ENCODE measurements at places on chromosomes 12 and 14.

- peak; percentile 13 for DNase-seq
These were observed 34.8 kb downstream of the DIO3 start for GRCh38 chr14:101595887-101596721.

DNA sequence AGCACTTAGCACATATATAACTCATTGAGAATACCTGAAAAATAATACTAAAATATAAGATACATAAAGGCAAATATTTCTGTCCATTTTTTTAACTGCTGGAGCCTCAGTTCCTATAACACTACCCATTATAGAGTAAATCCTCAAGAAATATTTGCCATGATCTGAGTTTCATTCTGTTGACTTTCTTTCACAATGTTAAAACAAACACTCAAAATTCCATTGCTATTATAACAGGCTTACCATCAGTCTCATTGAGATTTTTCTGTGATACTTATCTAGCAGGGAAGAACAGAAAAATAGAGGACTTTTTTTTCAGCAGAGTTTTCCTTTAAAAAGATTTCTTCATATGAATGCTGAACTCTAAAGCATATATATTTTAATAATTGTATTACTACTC lies 24.5 kb downstream of the LMO3 start:
- no peak for DNase-seq

- no peak for DNase-seq
These were observed 59.7 kb downstream of the DAO start for GRCh38 chr12:108939594-108939993.

DNA sequence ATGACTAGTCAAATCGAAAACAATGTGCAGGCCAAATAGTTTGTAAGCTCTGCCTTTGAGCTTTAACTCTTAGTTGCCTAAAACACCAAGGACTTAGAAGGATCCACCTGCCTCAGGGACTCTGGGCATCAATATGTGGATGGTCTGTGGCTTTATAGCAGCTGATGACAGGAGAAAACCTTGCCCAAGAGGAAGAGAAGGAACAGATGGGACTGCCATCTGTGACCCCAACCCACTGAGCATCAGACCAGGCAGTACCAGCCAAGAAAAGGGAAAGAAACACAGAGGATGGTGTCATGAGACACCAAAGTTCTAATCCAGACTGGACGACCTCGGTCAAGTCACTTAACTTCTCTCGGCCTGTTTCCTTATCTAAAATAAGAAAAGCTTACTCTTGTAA lies 12.7 kb downstream of the TGFB3 start:
- no peak for DNase-seq

DNA sequence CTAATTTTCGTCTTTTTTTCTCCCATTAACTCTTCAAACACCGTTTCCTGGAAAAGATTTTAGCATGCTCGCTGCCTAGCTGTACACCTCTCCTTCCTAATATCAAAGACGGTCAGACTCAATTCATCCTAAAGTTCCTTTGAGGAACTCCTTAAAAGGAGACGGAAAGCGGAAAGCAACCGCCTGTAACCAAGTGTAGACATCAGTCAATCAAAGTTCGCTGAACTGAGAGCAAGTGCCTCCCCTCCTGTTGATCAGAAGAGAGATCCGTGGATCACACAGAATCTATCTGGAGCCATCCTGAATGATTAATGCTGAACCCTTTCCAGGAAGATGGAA lies 412 bp upstream of the TEP1 start:
- DNase-seq = no peak

- no peak for DNase-seq
These were observed 1.4 kb upstream of the FOXN3 start for GRCh38 chr14:89418452-89418851.

DNA sequence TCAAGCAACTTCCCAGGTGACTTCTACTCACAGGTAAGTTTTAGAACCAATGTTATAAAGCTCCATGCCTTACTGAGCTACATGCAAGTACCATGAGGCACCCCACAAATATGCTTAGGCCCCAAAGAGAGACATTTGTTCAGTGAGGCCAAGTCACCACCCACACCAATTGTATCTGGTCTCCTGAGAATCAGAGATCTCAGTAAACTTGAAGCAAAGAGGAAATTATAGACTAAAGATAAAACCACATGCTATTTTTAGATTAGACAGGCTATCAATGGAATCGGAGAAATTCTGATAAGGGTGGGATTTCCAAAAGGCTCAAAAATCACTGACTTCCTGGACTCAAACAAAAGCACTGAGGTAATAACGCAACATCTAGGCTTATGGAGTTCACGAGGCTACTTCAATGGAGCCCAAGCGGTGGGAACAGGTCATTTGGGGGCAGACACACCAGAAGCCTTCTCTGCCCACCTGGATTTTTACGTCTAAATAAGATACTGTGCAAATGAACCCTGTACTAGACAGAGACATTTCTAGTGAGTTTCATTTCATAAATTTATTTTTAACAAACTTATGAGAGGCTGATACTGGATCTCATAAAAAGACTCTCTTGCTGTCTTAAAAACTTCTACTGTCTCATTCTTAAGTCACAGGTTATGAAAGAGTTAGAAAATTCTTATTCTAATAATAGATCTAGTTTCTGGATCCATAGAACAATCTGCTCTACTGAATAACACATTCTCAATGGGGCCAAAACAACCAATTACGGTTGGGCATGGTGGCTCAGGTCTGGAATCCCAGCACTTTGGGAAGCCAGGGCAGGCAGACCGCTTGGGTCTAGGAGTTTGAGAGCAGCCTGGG lies 7.7 kb downstream of the SLC15A4 start:
- no peak for DNase-seq

DNA sequence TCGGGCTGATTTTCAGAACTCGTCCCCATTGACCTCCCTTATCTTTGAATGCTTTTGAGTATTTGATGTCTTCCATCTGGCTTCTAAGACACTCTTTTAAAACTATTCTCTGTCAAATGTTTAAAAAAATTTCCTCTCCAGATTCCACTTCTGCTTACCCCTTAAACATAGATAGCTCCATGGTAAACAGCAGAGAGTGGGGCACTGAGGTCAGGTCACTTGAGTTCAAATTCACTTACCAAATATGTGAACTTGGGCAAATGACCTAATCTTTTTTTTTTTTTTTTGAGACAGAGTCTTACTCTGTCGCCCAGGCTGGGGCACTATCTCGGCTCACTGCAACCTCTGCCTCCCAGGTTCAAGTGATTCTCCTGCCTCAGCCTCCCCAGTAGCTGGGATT lies 126.8 kb upstream of the CPSF6 start:
- no peak for DNase-seq

DNA sequence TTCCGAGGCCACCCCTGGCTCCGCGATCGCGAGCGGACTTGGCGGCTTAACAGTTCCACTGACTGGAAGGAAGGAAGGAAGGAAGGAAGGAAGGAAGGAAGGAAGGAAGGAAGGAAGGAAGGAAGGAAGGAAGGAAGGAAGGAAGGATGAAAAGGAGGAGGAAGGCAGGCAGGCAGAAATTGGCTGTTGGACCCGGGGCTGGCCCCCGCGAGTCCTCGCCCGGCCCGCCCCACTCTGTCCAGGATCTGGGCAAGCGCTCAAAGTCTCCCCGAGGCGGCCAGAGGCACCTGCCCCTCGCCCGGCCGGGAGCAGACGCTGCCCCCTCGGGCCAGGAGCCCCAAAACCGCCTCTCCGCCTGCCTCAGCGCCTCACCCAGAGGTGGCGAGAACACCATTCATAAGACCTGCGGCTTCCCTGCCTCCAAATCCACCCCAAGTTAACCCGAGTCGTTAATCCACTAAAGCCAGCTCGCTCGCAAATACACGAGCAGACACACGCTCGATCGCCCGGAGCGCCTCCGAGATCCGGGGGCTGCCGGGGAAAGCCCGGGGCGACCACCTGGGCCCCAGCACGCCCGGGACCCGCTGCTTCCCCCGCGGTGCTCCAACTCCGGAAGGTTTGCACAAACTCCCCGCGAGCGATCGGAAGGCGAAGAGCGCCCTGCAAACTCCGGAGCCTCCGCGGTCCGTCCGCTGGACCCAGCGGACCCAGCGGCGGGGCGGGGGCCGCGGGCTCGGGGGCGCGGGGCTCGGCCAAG lies 844 bp downstream of the DPF3 start:
- no peak for DNase-seq

DNA sequence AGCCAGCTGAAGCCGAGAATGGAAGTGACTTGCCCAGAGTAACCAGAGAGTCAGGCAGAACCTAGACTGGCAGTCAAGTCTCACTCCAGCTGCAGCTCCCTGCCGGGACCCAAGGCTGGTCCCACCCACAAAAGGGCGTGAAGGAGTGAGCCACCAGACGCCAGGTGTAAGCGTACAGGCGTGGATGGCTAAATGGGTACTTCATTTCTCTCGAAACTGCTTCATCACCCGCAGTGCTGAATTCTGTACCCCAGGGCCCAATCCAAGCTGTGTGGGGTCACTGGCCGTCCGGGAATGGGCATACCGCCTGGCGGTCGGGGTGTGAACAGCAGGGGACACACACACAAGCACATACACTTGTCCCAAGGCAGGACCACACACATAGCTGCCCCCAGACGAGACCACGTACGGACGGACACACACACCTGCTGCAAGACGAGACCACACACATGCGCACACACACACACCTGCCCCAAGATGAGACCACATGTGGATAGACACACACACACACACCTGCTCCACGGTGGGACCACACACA lies 34.8 kb downstream of the DEGS2 start:
- DNase-seq = no peak

DNA sequence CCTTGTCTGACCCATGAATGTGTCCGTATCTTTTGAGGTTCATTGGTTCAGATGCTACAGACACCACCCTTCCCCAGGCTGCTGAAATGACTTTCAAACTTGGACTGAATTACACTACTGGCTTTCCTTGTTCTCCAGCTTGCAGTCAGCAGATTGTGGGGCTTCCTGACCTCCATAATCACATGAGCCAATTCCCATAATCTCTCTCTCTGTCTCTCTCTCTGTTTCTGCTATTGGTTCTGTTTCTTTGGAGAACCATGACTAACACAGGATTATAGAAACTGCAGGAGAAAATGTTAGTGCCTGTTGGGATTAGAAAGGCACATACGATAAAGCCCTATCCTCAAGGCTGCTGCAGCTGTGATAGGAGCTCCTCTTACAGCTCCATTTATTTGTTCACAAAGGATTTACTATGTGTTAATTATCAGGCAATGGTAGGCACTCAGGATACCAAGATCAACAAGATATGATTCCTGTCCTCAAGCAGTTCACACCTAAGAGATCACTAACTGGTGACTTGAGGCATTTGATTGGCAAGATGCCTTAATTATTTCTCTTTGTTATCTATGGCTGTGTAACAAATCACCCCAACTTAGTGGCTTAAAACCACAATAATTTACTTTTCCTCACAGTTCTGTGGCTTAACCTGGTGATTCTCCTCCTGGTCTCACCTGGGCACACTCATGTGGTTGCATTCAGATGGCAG lies 10.2 kb upstream of the NYNRIN start:
- no peak for DNase-seq

GRCh38 chr14:97329701-97330100 lies 532.5 kb downstream of the VRK1 start:
- DNase-seq = no peak

DNA sequence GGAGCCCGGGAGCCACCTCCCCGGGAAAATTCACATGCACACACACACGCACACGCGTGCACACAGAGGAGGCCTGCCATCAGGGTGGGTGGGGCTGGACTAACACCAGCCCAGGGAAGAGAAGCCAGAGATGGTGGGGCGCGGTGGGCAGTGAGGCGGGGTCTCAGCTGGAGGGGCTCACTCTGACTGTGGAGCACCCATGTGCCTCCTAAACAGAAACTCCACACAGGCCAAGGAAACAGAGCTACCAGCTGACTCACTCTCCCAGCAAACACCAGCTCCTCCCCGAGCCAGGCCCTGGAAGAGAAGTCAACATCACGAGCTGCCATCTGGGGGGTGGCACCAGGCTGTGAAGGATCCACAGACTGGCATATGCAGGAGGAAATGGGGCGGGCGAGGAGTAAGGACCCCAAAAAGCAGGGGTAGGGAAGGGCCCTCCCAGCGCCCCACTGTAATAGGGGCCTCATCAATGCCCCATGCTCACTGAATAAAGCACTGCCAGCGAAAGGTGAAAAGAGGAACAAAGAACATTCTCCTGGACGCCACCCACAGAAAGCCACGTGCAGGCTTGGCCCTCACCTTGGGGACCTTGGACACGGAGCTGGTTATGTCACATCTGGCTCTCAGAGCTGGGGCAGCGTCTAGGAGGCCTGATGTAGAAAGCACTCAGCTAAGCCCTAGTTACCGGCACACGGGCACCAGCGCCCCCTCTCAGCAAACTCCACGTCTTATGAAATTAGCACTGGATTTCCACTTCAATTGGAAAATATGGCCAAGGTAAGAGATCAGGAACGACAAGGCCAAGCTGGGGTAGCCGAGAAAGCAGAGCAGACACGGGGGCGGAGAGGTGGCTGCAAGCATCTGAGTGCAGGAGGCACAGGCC lies 8.4 kb upstream of the INF2 start:
- no peak for DNase-seq

DNA sequence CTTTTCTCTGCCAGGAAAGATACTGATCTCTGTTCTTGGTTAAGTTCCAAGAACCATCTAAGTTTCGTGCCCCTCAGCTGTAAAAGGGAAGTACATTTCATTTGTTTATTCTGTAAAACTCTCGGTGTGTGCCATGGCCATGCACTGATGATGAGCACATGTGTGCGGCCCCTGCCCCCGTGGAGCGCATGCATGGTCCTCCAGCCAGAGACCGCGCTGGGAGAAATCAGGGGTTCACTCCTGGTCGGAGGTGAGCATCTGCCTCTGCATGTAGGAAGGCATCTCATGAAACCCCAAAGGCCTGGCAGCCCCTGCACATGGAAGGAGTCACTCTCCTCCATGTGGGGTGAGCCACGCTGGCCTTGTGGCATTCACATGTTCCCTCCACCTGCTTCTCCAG lies 102.5 kb upstream of the RTL1 start:
- DNase-seq = no peak

- DNase-seq = no peak
These were observed 55.3 kb downstream of the KCNC2 start for GRCh38 chr12:75154388-75154787.

DNA sequence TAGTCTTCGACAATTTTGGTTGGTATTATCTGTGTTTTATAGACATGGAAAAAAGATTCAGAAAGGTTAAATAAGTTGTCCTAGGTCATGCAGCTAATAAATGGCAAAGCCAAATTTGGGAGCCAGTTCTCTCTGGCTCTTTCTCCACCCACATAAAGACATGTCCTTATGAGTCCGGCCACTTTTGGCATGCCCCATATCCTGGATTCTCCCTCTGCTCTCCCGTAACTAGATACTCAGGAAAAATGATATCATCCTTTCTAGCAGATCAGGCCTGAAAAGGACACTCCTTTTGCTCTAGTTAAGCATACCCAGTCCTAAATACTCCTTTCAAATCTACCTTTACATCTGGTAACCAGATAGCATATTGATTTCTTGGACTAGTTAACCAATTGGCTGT lies 64.4 kb downstream of the TTLL5 start:
- DNase-seq = no peak

DNA sequence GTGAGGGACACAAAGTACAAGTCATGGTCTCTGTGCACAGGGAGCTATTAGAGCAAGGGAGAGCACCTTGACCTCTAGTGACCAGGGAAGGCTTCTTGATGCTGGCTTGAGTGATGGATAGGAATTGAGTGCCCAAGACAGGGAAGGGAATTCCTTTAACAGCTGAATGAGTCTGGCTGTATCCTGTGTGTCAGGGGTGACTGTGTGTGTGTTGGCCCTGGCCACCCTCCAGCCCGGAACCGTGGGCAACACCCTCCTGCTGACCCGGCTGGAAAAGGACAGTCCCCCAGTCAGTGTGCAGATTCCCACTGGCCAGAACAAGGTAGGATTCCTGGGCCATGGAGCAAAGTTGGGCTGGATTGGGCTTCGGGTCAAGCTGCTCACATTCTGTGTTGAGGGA lies 5.5 kb upstream of the PFDN5 start:
- DNase-seq = no peak
